Activated CD8-positive, alpha-beta T cell treated with anti-CD3 and anti-CD28 coated beads, Interleukin-2, amount 10 ng/mL, durations not matched to agents 7 days and 5 days (primary cell): ENCODE measurements at places on chromosomes 6 and 20.

- no peak for DNase-seq
Measured at GRCh38 chr20:9977629-9978028, 57.2 kb upstream of the ANKEF1 start.

GRCh38 chr6:132067286-132067685, 116.1 kb upstream of the CCN2 start:
- DNase-seq: no peak

DNA sequence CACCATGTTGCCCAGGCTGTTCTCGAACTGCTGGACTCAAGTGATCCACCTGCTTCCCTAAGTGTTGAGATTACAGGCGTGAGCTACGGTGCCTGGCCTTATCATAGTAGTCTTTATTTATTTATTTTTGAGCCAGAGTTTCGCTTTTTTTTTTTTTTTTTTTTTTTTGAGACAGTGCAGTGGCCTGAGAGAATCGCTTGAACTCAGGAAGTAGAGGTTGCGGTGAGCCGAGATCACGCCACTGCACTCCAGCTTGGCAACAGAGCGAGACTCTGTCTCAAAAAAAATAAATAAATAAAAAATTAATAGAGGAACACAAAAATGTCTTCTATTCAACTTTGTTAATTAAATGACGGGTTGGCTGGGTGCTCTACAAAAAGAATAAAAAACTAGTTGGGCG, 12.9 kb downstream of the MAPRE1 start:
- peak; percentile 70 for DNase-seq

GRCh38 chr6:158452191-158452590, 107.7 kb upstream of the TMEM181 start:
- no peak for DNase-seq

DNA sequence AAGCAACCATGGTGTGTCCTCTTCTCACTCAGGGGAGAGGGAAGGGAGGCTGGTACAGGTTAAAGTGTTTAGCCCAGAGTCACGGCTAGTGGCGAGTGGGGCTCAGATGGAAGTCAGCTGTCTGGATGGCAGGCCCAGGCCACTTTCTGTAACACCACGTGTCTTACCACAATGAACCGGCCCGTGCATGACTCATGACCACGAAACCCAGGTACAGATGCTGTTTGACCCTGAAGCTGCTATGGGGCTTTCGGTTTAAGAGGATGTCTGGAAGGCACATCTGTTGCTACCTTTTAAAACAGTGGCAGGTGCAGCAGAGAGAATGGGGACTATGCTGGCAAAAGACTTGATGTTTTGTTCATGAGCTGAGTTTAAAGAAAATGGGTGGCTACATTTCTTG, 36.5 kb upstream of the MPC1 start:
- peak; percentile 80 for DNase-seq

GRCh38 chr6:154509421-154510143, 903 bp downstream of the CNKSR3 start:
- DNase-seq: no peak

DNA sequence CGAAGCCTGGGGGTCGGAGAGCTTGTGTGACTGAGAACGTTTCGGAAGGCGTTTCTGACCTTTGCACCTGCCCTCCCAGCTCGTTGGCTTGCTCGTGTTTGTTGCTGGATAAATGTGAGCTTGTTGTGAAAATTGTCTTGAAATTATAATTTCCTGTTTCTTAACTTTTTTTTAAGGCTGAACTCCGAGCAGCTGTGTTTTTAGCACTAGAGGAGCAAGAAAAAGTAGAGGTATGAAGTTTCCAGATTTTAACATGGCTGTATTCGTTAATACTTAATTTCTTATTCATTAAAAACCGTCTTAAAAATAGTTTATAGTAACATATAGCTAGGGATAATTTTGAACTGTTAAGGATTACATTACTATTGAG, 672 bp downstream of the CEP43 start:
- no peak for DNase-seq

GRCh38 chr20:40519918-40520317, 169.1 kb downstream of the MAFB start:
- no peak for DNase-seq

DNA sequence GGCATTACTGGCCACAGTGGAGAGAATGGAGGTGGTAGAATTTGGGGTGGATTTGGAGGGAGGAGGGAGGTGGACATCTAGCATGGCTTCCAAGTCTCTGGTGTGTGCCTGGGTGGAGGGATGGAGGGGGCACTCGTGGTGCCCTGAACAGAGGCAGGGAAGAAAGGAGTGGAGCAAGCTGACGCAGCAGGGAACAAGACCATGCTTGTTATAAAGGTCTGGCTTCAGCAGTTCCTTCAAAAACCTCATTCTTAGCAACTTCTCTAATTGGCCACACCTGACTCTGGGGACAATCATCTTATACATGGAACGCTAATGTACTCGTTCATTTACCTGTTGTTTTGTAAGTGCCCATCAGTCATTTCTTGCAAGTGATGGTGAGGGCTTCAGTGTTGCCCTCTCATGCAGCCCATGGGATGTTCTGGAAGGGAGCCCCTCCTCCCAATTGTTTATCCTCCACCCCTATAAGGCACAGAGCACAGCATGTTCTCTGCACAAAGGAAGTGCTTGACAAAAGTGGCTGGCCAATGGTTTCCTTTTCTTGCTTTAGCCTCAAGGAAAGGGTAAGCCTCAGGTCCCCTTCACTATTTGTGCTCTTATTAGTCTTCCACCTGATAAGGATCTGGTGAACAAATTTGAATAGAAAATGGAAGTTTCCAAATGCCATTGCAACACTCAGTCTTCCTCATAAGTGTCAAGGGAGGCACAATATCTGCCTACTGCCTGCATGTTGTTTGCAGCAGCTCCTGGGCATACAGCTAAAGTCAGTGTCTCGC, 39.3 kb downstream of the GFOD1 start:
- no peak for DNase-seq

DNA sequence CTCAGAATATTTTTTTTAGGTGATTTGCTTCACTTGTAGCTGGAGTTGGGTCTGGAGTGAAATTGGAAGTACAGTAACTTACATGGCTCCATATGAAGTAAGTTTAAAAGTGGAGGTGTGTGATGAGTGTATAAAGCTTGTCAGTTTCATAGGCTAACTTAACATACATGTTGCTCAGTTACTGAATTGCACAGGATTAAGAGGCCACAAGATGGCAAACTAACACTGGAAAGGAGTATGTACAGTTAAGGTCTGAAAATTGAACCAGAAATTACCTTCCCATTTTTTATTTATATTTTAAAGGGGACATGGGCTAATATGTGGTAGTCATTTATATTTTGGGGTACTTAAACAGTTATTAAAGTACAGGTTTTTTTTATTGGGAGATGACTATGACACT, 45.3 kb upstream of the SMIM8 start:
- no peak for DNase-seq

- DNase-seq: no peak
Measured at GRCh38 chr20:61173267-61173666, 78.8 kb upstream of the CDH4 start.

DNA sequence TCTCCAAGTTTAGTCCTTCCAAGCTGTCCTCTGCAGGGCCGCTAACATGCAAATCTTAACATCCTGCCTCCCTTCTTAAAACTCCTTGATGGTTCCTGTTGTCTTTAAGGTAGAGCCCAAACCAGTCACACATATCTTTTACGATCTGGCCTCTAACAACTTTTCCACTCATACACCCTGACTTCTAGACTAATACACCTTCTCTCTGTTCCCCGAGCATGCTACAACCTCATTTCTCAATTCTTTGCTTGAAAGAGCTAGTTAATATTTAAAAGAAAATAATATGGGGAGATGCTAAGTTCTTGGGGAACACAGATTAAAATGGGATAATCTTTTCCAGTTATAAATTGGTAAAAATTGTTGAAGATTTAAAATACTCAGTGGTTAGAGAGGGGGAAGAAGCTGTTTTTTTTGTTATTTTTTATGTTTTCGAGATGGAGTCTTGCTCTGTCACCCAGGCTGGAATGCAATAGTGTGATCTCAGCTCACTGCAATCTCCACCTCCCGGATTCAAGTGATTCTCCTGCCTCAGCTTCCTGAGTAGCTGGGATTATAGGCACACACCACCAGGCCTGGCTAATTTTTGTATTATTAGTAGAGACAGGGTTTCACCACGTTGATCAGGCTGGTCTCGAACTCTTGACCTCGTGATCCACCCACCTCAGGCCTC, 250.7 kb downstream of the MAFB start:
- DNase-seq: no peak

- DNase-seq: no peak
Measured at GRCh38 chr6:156864557-156864956, 87.4 kb downstream of the ARID1B start.

- DNase-seq: no peak
Measured at GRCh38 chr20:46991168-46991567, 96.5 kb downstream of the EYA2 start.

GRCh38 chr20:22512911-22513489, 71.4 kb downstream of the FOXA2 start:
- no peak for DNase-seq

- DNase-seq: no peak
Measured at GRCh38 chr20:44402391-44403193, 47.1 kb downstream of the HNF4A start.

DNA sequence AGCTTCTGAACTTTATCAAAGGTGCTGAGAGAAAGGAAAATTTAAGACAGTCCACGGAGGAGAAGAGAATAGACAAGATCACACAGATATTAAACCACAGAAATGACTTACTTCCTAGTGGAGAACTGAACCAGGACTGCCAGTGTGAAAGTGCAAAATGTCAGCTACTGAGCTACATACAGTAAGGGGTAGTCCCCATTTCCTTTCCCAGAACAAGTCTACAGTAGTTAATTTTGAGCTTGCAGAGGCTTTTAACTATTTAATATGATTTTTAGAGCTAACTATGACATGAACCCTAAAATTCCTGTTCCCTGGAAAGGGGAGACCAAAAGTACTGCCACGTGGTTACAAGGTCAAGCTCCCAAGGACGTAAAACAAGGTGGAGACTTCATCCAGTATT, 45.1 kb downstream of the CEP85L start:
- no peak for DNase-seq

GRCh38 chr20:20709887-20710286, 2.6 kb downstream of the RALGAPA2 start:
- no peak for DNase-seq

GRCh38 chr6:67129780-67130179, 1422.8 kb upstream of the EYS start:
- no peak for DNase-seq

DNA sequence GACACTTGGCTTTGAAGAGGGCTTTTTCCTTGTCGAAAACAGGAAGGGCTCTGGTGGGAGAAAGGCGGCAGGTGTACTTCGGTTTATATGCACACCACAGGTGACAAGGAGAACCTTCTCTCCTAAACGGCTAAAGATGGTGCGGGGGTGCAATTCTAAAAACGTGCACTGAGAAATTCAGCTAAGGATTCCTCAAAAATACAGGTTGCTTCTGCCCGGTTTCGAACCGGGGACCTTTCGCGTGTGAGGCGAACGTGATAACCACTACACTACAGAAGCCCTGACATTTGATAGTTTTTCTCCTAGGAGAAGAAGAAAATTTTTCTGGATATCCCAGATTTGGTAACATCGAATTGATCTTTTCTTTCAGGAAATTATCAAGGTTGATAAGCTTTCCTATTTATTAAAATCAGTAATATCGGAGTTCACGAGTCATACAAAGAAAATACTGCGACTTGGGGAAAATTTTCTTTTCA, 32.0 kb downstream of the POM121L2 start:
- DNase-seq: peak; percentile 42

DNA sequence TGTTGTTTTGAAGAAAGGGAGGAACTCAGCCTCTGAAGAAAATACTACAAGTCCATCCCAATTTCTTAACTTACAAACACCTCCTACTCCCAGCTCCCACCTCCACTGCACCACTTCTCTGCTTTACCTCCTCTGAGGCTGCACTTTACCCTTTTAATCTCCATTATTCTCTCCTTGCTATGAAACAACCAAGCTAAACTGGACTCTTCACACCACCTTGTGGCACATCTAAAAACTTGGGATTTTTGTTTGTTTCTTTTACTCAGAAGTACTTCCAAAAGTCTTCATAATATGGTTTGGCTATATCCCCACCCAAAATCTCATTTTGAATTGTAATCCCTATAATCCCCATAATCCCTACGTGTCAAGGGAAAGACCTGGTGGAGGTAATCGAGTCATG, 142.2 kb downstream of the MOXD1 start:
- no peak for DNase-seq

- DNase-seq: peak; percentile 81
Measured at GRCh38 chr6:150068720-150069648, at the start of gene ULBP3. Gene ULBP3, minus strand, starts transcription at chr6:150069121. Its CDS starts 55 bp downstream, at chr6:150069066.

- no peak for DNase-seq
Measured at GRCh38 chr6:53109612-53110011, 39.0 kb downstream of the GCM1 start.

- DNase-seq: no peak
Measured at GRCh38 chr20:24668791-24669190, 199.4 kb downstream of the SYNDIG1 start.

DNA sequence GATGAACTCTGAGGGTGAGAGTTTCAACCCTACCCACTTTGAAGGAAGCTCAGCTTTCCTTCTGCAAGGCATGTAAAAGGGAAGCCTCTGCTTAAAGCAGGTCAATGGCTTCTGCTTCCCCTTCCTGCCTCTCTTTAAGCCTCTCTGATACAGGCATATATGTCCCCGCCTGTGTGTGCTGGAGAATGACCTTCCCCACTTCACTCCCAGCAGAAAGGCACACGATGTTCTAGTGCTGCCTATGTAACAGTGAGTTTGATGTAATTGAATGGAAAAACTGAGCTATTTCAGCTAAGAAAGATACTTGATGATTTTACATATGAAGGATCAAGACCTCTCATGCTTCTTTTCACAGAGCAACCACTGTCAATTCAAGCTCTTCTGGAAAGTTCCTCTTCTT, 632.2 kb downstream of the HACE1 start:
- DNase-seq: no peak

DNA sequence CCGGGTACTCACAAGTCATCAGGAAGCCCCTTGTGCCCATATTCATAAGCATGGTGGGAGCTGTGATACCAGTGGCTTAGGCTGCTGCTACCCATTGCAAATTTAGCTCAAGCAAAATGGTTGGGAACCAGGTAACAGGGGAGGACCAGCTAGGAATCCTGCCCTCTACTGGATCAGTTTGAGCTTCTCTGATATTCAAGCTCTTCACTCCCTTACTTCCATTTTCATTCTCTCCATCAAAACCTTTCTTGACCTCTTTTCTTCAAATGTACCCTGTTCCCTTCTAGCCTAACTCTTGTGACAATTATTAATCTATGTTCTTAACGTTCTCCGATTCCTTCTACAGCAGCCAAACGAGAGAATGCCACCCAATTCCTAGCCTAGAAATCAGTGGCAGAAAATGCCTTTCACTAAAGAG, 9.7 kb downstream of the NOL7 start:
- peak; percentile 48 for DNase-seq

GRCh38 chr6:31935021-31935420, 7.5 kb downstream of the C2 start:
- no peak for DNase-seq

- DNase-seq: no peak
Measured at GRCh38 chr20:61737812-61738443, 327.8 kb downstream of the TAF4 start.

- DNase-seq: peak; percentile 29
Measured at GRCh38 chr20:62702895-62703852, 5.5 kb upstream of the NTSR1 start.

GRCh38 chr6:119887666-119888065, 538.1 kb upstream of the MAN1A1 start:
- DNase-seq: no peak
